ENCODE measurements at places on chromosomes 13 and 19. TPM values are rescaled to one million over a fixed set of nuclear protein-coding genes. Genes with fewer than 3 reads are reported as not detected.

FFAR2 gene
- total RNA-seq, result not detected

OLFM2 gene
- 19.5 TPM for total RNA-seq

ZNF180 gene
- total RNA-seq, result 22.8 TPM

KLK3 gene
- total RNA-seq, result not detected

CRLF1 gene
- 105 TPM for total RNA-seq

ICAM4 gene
- total RNA-seq, result 0.44 TPM

CD209 gene
- total RNA-seq, result 4.3 TPM

SYT3 gene
- total RNA-seq, result 1.4 TPM

CFD gene
- 650 TPM for total RNA-seq

TMC4 gene
- 52.1 TPM for total RNA-seq

RPS5 gene
- total RNA-seq, result 1,209 TPM

CYP4F12 gene
- 4.6 TPM for total RNA-seq

MZF1 gene
- total RNA-seq, result 55.0 TPM

GRK1 gene
- total RNA-seq, result 3.1 TPM

NAPA gene
- total RNA-seq, result 354 TPM

ABCA7 gene
- 15.5 TPM for total RNA-seq

ZNF304 gene
- total RNA-seq, result 14.0 TPM

DLEU7 gene
- 0.11 TPM for total RNA-seq

KIRREL2 gene
- not detected for total RNA-seq

OR4F17 gene
- not detected for total RNA-seq

SLITRK1 gene
- total RNA-seq, result not detected

SYT5 gene
- total RNA-seq, result not detected

ZSWIM4 gene
- 6.9 TPM for total RNA-seq

CEACAM6 gene
- total RNA-seq, result 0.13 TPM

SLAIN1 gene
- total RNA-seq, result 25.4 TPM

SYNGR4 gene
- not detected for total RNA-seq

ZNF418 gene
- 9.3 TPM for total RNA-seq

CGB2 gene
- total RNA-seq, result not detected

POU2F2 gene
- total RNA-seq, result 0.17 TPM

INSR gene
- total RNA-seq, result 60.8 TPM

All from thyroid gland (tissue), 4 donors.